Femur (tissue), 1 donor: ENCODE measurements at places on chromosomes 16 and 17.

DNA sequence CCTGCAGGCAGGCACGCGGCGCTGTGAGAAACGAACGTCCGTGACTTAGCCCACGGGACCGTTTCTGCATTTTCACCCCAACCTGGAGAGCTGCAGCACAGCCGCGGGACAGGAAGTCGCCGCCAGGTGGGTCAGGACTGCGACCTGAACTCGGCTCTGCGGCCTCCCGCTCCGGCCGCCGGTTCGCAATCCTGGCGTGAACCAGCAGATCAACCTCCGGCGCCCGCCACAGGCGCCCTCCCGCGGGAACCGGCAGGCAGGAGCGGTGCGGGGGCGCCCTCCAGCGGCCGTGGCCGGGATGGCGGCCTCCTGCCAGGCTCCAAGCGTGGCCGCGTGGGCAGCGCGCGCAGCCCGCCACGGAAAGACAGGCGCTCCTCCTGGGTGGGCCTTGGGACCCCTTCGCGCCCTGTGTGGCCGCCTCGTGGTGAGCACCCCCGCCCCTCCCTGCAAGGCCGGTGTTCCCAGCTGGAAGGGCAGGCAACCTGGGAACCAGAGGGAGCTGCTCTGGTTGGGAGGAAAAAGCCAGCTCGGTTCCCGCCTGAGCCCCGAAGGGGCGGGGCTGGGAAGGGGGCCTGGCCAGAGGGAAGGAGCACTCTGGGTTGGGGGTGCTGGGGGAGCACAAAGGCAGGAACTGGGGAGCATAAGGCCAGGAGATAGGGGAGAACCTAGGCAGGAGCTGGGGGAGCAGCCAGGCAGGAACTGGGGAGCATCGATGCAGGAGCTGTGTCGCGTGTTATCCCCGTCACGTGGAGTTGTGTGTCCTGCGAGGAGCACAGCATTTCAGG lies 28.2 kb downstream of the ACTG1 start:
- peak; percentile 92 for DNase-seq

DNA sequence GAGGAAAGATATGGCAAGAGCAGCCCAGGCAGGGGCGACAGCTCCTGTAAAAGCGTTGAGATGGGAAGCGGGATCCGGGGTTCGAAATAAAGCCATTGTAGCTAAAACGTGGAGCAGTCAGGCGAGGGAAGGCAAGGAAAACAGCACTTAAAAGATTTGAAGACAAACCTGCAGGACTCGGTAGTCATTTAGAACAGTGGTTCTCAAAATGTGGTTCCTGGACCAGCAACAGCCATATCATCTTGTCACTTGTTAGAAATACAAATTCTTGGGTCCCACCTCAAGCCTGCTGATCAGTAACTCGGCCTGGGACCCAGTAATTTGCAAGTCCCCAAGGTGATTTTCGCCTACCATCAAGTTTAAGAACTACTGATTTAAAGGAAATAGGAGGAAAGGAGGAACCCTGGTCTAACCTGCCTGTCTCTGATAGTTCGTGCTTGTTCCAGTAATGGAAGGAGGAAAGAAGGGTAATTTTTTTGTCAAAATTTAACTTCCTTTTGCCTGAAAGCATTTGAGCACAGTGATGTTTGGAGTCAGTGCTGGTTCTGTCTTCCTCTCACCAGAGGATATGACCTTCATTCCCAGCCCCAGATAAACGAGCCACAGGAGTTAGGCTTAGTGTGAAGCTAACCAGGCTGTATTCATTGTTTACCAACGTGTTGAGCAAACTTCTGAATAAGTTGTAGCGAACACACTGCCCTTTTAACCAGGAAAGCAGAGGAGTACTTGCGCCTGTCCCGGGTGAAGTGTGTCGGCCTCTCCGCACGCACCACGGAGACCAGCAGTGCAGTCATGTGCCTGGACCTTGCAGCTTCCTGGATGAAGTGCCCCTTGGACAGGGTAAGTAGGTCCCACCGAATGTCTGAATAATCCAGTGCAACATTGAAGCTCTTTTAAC lies 1.1 kb downstream of the ORC6 start:
- no peak for DNase-seq

DNA sequence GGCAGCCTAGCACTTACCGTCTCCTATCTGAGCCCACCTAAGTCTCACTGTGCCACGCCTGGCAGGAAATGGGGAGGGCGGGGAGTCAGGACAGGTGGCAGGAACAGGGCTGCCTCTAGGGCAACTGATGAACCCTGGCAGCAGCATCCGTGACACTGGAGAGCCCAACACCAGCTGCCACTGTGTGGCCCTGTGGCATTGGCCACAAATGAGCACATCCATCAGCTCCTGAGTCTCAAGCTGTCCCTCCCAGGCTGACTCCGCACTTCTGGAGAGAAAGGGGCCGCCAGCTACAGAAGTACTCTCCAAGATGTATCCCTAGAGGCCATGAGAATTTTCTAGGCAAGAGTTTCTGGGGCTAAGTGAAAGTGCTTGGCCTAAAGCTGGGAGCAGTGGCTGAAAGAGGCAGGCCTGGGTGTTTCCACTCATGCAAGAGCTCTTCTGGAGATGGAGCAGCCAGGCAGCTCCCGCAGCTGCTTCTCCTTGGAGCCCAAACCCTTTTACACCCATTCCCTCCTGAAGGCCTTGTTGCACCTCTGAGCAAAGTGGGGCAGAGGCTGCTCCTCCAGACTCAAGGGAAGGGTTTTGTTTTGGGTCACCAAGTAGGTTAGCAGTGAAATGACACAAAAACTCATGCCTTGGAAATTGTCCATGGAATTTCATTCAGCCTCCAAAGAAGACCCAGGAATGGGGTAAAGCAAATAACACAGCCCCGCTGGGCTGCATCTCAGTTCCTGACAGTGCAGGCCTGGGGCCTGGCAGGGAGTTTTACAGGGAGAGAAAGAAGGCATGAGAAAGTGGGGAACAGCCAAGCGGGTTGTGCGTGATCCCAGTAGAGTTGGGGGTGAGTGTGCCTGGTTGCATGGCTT lies 25.8 kb downstream of the PEMT start:
- peak; percentile 79 for DNase-seq

DNA sequence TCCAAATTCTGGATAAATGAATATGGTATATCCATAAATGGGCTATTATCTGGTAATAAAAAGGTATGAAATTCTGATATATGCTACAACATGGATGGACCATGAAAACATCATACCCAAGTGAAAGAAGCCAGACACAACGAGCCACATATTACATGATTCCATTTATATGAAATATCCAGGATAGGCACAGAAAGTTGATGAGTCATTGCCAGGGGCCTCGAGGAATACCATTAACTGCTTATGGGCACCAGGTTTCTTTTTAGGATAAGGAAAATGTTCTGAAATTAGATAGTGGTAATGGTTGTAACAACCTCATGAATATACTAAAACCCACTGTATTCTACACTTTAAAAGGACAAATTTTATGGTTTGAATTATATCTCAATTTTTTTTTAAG lies 123.2 kb downstream of the PITPNC1 start:
- DNase-seq: no peak

DNA sequence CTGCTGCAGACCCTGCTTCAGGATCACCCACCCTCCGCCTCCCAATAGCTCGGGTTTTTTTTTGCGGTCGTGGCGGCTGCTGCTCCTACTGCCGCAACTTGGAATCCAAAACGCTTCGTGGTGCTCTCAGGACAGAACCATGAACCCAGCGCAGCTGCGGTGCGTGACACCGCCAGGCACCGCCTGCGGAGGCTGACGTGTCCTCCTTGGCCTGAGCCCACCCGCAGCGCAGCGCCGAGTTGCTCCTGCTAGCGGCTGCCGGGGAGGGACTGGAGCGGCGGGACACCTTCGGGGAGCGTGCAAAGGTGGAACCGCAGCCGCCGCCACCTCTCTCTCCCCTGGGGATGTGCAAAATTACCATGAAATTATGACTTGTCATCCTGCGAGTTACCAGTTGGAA lies 1893.0 kb downstream of the TP53TG3F start:
- no peak for DNase-seq

GRCh38 chr17:1871756-1872155 lies 42.0 kb downstream of the RPA1 start:
- DNase-seq: no peak

- DNase-seq: no peak
These were observed 12.6 kb downstream of the MAP3K3 start for GRCh38 chr17:63634816-63635215.

- DNase-seq: no peak
These were observed at the start of gene ZNF469 for GRCh38 chr16:88382491-88383400. TSS of gene ZNF469 (plus strand) at chr16:88382959. CDS start at chr16:88427471, 44,512 bp downstream.

GRCh38 chr17:59964482-59965328 lies at the start of gene RNFT1:
TSS of gene RNFT1 (minus strand) at chr17:59964740. CDS start at chr17:59964663, 77 bp downstream.
- peak; percentile 91 for DNase-seq

GRCh38 chr17:28191018-28191417 lies 128.0 kb upstream of the TMEM97 start:
- DNase-seq: no peak

DNA sequence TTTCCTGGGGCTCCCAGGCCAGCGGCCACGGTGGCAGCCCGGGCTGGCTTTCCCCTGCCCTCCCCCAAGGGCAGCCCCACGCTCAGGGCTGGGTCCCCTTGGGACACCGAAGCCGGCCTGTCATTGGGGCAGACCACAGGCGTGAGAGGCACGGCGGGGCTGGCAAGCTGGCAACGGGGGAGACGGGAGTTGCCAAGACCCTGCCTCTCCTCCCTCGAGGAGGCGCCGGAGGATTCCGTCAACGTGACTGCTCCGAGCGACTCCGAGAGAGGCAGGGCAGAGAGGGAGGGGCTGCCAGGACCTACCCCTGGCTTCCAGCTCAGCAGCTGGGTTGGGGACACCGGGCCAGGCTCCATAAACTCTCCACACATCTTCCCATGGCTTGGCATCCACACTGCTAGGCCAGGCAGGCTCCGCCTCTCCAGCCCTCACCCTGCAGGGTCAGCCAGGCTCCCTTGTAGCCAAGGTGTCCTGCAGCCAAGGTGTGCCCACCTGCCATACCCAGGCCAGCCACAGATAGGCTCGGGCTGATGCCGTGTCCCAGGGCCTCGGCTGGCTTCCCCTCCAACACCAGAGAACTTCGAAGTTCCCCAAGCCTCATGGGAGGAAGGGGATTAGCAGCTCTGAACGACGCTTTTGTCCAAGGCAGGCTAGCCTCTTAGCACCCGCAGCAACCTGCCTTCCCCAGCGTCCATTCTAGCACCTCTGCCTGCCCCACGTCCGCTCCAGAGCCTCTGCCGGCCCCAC lies 25.5 kb downstream of the TIMM22 start:
- DNase-seq: peak; percentile 87

DNA sequence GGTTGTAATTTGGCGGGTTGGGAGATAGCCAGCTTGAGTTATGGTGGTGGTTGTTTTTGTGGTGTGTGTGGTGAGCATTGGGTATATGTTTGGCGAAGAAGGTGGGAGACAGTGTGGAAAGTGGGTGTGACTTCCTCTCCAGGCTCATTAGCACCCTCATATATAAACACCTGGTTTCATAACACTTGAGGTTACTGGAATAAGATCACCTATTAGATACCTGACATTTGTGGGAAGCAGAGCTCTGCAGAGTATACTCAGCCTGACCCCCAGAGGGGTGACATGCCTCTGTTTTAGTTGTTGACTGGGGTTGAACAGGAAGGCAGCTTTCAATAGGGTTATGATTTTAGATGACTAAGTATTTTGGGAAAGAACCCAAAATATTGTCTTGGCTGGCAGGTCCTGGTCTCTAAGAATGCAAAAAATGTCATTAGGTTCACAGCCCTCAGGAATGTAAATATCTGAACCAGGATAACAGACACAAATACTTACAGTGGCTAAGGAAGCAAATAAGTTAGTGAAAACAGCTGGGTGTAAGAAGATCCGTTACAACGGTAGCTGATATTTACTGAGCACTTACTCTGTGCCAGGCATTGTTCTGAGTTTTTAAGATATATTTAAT lies 18.3 kb upstream of the EFCAB13 start:
- DNase-seq: no peak

DNA sequence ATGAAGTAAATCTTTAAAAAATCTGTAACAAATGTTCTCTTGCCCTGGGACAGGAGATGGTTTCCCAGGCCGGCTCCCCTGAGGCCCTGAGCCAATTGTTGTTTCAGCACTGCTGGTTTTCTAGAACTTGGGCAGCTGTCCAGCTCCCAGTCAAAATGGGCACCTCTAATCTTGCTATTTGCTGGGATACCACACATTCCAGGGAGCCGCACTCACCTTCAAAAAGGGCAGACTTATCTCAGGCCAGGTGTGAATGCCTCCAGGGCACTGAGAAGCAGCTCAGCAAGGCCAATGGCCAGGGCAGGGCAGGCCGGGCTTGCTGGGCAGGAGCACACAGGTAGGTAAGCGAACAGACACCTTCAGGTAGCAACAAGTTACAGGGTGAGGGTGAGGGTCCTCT lies 24.4 kb downstream of the TRIM16 start:
- DNase-seq: no peak

DNA sequence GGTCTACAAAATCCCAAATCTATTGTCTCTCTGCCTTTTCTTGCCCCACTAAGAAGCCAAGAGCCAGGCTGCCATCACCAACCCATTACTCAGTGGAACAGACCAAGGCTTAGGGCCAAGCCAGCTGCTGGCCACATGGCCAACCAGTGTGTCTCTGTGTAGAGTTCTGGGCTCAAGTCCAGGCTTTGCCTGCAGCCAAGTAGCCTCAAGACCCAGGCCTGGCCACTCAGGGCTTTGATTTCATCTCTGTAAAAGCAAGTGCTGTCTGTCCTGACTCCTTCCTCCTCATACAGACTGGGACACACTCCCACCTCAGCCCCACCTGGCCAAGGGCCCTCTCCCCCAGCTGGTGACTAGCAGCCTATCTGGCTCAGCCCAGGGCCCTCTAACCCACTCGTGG lies 14.6 kb downstream of the SREBF1 start:
- peak; percentile 56 for DNase-seq
